Myometrial cell (primary cell): ENCODE measurements at places on chromosomes 16 and 17. TPM values are rescaled to one million over a fixed set of nuclear protein-coding genes. Genes with fewer than 3 reads are reported as not detected.

SLC38A8 gene
- total RNA-seq = not detected in 2 replicates

WSCD1 gene
- not detected in 2 replicates for total RNA-seq

TBC1D3K gene
- not detected in 2 replicates for total RNA-seq

HOXB6 gene
- total RNA-seq = 2.8 and 11.0 TPM in 2 replicates

KLHL10 gene
- under 0.01 TPM in 1 of 2 replicates, not detected in the other for total RNA-seq

TAT gene
- not detected in 2 replicates for total RNA-seq

TERB1 gene
- not detected in 2 replicates for total RNA-seq

HOXB2 gene
- total RNA-seq = 16.7 and 20.8 TPM in 2 replicates

CORO1A gene
- 4.3 and 7.2 TPM in 2 replicates for total RNA-seq

MEFV gene
- total RNA-seq = 0.53 and 1.2 TPM in 2 replicates

CNGB1 gene
- total RNA-seq = not detected in 2 replicates

TIGD7 gene
- total RNA-seq = 1.2 and 2.3 TPM in 2 replicates

GSG1L gene
- total RNA-seq = not detected in 2 replicates

STAT5A gene
- 8.3 and 14.1 TPM in 2 replicates for total RNA-seq

ENGASE gene
- 5.1 and 5.8 TPM in 2 replicates for total RNA-seq

PIPOX gene
- not detected in 2 replicates for total RNA-seq

UBE2Z gene
- total RNA-seq = 93.2 and 99.2 TPM in 2 replicates

AURKB gene
- 48.0 and 50.5 TPM in 2 replicates for total RNA-seq

CTF1 gene
- 3.9 and 11.2 TPM in 2 replicates for total RNA-seq

ALOX15B gene
- total RNA-seq = 0.18 and 0.29 TPM in 2 replicates

ADGRG1 gene
- total RNA-seq = under 0.01 TPM in 2 replicates

FGF11 gene
- 0.29 and 1.1 TPM in 2 replicates for total RNA-seq

G6PC3 gene
- 44.8 and 57.4 TPM in 2 replicates for total RNA-seq

NFE2L1 gene
- 95.1 and 121 TPM in 2 replicates for total RNA-seq

TBC1D3I gene
- not detected in 2 replicates for total RNA-seq

FBXO39 gene
- total RNA-seq = 1.9 and 3.5 TPM in 2 replicates

AOC3 gene
- not detected in 2 replicates for total RNA-seq

OSGIN1 gene
- 2.3 and 3.5 TPM in 2 replicates for total RNA-seq
